ENCODE measurements at places on chromosomes 7 and 10.

DNA sequence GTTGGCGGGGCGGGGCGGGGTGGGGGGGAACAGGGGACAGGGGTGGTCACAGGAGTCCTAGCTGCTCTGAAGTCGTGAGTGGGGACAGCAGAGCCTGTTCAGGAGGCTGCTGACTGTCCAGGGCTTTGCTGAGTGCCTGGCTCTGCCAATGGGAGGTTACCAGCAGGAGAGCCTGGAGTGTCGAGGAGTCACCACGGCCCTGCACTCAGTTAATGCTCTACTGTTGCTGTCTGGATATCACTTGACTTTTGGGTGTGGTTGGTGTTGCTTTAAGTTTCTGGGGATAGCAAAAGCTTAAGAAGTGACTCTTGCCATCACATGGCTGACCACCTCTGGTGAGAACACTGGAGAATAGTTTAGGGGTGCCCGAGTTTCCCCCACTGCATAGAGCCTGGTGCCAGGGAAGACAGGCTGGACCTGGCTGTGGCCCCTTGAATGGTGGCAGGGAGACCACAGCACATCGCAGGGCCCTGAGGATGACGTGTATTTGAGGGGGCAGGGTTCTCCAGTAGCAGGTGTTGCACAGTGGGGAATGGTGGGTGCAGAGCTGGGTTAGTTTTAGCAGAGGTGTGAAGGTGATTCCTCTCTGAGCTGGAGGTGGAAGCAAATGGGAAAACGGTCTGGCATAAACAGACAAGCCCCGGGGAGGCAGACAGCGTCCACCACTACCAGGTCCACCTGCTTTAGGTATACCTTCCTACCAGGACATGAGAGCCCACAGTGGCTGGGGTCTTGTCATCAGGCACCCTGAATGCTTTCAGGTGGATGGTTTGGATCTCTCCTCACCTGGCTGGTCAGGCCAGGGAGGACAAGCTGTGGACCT is 54.2 kb upstream of the CAMK2B start:
- no peak for DNase-seq

DNA sequence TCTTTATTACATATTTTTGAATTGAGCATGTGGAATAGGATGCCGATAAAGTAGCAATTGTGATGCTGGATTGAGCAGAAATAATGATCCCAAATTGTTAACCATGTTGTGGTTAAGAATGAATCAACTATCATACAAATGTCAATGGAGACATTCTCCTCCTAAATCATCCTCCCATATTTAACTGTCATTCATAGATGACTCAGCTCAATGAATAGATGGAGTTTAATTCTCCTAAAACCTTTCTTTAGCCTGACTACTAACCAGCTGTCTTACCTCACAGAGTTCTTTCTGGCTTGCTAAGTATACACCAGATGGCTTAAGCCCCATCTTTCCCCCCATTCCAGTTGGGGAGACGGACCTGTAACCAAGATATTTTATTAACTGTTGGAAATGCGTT is 23.4 kb upstream of the NPS start:
- no peak for DNase-seq

DNA sequence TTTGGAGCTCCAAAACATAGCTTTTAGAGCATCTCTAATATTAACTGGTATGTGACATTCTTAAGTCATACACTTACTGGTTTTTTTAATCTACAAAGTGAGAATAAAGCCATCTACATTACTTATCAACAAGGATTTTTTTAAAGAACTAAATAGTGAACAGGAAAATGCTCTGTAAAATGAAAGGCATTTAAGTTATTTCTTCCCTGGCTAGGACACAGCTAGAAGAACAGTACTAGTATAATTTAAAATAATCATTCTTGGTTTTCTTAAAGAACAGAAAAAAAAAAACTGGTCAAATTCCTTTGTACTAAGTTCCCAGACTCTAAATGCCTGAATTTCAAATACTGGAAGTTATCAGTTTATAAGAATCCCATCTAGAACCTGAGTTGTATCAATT is 139.5 kb downstream of the SRPK2 start:
- no peak for DNase-seq

DNA sequence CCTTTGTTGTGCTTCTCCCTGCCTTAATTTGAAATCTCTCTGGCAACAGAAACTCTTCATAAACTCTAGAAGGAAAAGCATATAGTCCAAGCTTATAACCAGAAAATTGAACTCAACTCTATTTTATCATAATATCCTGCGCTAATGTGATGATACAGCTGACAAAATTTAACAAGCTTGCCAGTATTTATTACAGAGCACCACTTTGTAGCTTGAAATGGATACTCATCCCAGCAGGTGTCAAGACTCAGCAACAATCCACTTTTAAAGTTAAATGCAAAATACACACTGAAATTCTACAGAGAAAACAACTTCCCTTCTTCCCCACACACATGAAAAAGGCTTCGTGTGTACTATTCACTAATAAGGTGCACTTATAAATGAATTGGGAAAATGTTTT is 228.9 kb downstream of the AGMO start:
- DNase-seq: no peak

DNA sequence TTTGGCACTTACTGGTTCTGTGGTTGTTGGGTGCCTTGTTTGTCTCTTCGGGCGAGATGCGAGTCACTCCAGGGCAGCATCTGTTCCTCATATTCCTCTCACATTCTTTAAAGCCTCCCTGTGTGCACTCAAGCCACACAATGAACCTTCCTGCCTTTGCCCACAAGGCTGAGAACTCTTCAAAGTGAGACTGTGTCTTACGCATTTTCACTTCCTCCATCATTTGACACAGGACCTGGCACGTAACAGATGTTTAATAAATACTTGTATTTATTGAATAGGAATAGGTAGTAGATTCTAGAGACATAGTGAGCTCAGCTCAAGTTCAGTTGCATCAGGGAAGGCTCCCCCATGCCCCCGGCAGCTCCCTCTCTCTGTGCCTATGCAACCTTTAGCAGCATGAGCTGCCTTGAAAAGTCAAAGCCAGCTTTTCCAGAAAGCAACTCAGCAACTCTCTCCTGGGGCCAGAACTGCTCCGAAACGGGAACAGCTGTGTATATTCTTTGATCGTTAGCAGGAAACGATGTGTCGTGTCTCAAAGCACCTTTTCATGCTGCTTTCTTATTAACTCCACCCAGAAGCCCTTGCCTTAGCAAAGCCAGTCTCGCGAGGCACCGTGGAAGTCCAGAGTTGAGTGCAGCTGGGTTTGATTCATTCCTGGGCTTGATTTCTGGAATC is 97.5 kb downstream of the PFKFB3 start:
- peak; percentile 71 for DNase-seq

DNA sequence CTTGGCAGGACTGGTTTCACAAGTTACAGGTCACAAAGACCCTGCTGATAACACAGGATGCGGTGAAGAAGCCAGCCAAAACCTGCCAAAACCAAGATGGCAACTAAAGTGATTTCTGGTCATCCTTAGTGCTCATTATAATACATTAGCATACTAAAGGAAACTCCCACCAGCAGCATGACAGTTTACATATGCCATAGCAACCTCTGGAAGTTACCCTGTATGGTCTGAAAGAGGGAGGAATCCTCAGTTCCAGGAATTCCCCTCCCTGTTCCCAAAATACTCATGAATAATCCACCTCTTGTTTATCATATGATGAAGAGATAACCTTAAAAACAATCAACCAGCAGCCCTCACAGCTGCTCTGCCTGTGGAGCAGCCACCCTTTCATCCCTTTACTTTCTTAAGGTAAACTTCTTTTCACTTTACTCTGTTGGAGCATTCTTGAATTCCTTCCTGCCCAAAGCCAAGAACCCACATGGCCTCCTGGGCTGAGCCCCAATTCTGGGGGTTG is 21.9 kb downstream of the DPY19L1 start:
- no peak for DNase-seq

DNA sequence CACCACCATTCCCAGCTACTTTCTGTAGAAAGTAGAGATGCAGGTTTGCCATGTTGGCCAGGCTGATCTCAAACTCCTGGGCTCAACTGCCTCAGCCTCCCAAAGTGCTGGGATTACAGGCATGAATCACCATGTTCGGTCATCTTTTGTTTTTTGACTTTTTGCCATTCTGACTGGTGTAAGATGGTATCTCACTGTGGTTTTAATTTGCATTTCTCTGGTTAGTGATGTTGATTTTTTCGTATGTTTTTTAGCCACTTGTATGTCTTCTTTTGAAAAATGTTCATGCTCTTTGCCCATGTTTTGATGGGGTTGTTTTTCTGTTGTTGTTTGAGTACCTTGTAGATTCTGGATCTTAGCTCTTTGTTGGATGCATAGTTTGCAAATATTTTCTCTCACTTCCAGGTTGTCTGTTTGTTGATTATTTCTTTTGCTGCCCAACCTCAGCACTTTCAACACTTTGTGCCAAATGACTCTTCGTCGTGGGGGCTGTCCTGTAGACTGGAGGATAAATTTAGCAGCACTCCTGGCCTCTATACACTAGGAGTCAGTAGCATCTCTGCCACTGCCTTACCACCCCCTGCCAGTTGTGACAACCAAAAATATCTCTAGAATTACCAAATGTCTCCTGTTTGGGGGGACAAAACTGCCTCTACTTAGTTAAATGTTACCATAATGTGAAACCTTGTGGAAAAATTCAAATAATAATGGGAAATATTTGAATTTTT is 6.5 kb upstream of the CPED1 start:
- no peak for DNase-seq

- no peak for DNase-seq
Measured at GRCh38 chr7:140262242-140262903, 85.6 kb upstream of the KDM7A start.

DNA sequence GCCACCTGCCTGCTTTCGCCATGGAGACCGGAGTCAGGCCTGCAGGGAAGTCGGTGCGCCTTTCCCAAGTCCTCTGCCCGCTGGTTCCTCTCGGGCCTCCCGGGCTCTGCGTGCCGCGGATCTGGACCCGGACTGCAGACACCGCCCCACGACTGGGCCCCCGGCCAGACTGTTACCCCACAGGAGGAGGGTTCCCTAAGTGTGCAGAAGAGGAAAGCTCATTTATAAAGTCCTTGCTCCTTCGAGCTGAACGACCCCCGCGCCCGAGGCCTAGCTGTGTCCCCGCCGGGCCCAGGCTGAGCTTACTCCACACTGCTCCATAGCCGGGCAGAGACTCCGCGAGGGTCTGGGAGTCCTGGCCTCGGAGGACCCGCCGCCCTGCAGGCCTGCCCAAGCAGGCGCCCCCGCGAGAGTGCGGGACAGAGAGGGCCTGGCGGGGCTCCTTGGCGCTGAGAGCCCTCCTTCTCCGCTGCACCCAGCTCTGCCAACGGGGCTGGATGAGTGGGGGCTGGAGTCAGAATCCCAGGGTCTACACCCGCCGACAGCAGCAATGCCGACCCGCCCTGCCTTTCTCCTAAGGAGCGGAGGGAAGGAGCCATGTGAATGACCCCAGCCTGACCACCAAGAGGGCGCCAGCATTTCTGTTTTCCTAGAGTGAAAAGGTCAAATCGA is 8.3 kb downstream of the EN2 start:
- no peak for DNase-seq

GRCh38 chr10:132681858-132682755 is 103.8 kb downstream of the NKX6-2 start:
- no peak for DNase-seq

DNA sequence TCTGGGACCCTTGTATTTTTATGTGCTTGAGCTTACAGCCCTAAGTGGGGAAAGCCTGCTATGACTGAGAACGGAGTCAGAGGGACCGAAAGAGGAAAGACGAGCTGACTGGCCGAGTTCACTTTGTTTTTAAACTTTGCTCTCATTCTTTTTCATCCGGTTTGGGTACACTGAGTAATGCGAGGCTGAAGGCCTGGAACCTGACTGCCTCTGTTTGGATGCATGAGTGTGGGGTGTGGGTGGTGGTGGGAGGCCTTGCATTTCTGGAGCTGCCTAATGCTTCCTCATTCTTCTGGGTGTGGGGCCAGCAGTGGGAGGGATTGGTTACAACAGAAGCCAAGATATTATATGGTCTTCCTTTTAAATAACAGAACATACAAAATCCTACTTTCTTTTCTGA is 155.5 kb downstream of the BUB3 start:
- DNase-seq: no peak

DNA sequence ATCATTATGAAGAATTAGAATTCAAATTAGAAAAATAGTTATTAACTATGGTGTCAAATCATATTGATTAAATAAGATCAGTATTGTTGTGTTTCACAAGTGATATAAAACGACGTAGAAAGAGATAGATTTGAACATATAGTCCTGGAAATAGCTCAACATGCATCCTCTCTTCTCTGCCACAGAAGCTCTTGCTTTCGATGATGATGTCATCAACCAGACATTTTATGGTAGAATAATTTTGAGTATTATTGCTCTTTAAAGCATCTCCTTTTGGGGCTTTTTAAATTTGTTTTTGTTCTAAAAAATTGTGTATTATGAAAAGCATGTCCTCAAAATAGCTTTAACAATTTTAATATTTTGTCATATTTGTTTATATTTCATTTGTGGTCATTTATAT is 95.0 kb downstream of the DGKB start:
- DNase-seq: no peak

DNA sequence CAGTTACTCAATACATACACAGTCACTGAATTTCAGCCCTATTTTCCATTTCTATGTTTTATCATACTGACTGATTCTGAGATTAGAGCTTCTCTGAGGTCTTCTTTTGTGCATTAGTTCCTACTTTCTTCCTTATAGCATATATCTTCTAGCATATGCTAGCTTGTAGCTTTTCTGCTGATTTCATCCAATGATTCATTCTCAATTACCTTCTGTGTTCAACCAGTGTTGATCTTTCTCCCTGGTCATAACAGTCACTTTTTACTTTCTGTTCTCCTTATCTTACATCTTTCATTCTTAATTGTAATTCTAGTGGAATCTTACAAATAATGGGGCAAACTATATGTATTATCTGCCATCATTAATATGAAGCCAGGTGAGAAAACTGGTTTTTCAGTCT is 159.5 kb upstream of the HGF start:
- no peak for DNase-seq

DNA sequence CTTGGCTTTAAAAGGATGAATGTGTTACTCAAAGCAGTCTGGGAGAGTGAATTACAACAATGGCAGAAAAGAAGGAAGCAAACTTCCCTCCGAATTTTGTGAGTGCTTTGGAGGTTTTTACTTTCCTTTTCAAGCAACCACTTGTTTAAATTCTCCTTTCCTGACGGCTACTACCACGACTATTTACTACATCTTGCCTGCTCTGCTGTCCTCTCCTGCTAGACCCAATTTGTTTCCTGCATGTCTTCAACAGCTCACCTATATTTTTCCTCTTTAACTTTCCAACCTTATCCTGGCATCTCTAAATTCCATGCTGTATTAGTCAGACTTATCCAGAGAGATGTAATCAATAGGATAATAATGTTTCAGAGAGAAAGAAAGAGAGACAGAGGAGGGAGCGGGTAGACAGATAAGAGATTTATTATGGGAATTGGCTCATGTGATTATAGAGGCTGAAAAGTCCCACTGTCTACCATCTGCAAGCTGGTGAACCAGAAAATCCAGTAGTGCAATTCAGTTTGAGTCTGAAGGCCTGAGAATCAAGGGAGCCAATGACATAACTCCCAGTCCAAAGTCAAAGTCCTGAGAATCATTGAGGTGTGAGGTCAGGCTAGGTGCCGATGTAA is 42.8 kb upstream of the SLC13A1 start:
- DNase-seq: no peak

GRCh38 chr7:78333530-78334425 is 535.2 kb downstream of the PHTF2 start:
- no peak for DNase-seq

Data from HFF-Myc (cell line).